ENCODE measurements at places on chromosomes 13 and 19.

- DNase-seq: peak; percentile 95
Observed at GRCh38 chr19:639253-640160, at the start of gene FGF22. Gene FGF22, plus strand, starts transcription at chr19:639879. Its CDS starts 47 bp downstream, at chr19:639926.

GRCh38 chr13:26425443-26426358 is 131.8 kb upstream of the WASF3 start:
- DNase-seq: no peak

DNA sequence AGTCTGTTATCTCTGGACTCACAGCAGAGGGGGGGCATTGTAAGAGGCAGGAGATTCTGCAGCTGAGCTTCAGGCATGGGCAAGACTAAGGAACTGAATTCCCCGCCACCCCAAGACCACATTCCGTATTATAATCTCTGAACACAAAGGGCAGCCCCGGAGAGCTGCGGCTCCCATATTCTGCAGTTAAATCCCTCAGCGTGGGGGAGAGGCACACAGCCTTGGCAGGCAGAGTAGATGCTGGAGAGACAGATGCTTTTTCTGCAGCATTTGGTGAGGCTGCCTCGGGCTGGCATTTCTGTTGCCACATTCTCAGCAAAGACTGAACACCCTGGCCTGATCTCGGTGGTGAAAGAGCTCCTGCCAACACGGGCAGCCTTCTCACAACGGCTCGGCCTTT is 12.9 kb downstream of the CHAF1A start:
- DNase-seq: no peak

- DNase-seq: no peak
Observed at GRCh38 chr19:35905178-35905727, 2.8 kb downstream of the TYROBP start.

DNA sequence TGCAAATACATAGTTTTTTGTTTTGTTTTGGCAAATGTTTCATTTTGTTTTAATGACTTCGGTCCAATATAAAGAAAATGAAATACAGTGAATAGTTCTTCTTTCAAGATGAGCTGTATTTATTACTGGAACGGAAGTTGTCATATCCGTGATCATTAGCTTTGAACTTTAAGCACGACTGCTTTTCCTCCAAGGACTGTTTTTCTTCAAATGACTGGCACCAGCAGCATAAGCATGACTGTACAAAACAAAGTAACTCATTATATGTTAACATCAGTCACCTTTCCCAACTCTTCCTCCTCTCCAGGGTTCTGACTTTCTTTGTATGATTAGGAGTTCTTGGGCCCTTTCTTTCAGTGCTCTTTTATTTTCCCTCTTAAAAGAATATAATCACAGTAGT is 20.5 kb downstream of the EDNRB start:
- no peak for DNase-seq

DNA sequence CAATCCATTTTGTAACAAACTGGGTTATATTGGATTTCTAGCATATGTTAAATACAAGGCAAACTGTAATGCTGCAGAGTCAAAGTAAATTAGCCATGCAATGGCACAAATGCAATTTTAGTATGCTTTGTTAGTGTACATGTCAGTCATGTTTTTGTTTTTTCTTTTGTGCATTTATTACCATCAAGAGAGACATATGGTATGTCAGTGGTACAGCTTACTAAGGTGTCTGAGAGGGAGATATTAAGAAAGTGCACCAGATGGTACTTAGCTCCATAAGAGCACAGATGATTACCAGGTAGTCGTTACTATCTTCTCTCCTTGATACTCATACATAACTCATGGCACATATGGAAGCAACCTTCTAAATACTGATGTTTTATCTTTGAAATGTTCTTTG is 550.3 kb downstream of the GPC5 start:
- DNase-seq: no peak

DNA sequence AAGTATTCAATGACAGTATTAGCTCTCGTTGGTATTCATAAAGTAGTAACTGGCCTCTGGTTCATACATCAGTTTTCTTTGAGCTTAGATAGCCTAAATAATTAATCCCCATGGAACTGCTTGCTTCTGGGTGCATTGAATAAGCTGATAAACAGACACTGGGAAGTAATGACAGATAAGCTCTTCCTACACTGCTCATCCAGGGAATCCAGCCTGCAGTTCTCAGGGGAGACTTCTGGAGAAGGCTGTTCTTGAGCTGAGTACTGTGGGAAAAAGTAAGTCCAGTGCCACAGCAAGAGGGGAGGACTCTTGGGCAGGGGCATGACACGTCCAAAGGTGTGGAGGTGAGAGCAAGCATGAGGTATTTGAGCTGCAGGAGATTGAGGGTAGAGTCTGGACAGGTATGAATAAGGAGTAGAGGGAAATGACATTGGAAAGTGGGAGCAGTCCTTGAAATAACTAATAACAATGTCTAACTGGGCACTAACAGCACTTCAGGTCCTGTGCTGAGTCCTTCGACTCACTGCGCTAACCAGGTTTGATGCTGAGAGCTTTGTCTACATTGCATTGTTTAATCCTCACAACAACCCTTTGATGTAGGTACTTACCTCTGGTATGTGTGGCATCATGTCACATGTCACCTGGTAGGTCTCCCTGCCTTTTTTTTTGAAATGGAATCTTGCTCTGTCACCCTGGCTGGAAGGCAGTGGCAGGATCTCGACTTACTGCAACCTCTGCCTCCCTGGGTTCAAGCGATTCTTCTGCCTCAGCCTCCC is 7.2 kb downstream of the GARRE1 start:
- DNase-seq: no peak

- DNase-seq: no peak
Observed at GRCh38 chr19:1854039-1854541, 5.8 kb upstream of the REXO1 start.

GRCh38 chr13:79190932-79191331 is 215.1 kb downstream of the RBM26 start:
- DNase-seq: no peak

Measured in activated CD4-positive, alpha-beta T cell treated with anti-CD3 and anti-CD28 coated beads, Interleukin-2, amount 10 ng/mL, durations not matched to agents 7 days and 5 days (primary cell).